Lung microvascular endothelial cell (primary cell): ENCODE measurements at places on chromosomes 6 and 20.

GRCh38 chr6:161010418-161010817 lies 18.8 kb downstream of the MAP3K4 start:
- DNase-seq, result no peak

DNA sequence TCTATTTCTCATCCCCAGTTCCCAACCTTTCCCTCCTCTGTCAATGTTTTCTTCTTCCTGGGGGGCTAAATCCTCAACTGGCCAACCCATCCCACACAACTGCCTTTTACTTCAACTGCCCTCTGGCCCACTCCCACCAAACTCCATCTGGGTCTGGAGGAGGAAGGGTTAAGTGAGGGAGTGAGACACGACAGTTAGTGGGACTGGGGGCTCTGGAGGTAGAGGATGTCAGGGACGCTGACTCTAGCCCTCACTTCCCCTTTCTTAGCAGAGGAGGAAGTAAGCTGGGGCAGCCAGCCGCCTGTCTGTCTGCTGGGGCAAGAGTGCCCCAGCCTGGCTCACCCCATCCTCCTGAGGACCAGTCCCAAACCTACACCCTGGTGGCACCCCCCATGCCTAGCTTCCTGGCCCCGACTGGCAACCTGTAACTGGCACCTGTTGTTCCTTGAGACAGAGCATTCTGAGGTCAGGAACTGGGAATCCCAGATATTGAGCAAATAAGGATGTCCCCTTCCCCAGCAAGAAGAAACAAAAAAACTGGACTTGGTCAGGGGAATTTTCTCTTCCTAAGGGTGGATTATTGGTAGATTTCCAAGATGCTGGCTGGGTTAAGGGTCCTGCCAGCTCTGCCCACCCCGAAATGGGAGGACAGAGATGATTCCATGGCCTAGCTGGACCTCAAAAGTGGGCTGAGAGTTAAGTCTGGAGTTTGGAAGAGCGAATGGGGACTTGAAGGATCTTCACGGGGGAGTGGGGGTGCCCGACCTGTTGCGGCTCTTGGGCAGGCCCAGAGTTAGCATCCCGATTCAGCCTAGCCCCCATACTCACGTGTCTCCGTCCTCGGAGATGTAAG lies 971 bp downstream of the NFKBIE start:
- no peak for DNase-seq

DNA sequence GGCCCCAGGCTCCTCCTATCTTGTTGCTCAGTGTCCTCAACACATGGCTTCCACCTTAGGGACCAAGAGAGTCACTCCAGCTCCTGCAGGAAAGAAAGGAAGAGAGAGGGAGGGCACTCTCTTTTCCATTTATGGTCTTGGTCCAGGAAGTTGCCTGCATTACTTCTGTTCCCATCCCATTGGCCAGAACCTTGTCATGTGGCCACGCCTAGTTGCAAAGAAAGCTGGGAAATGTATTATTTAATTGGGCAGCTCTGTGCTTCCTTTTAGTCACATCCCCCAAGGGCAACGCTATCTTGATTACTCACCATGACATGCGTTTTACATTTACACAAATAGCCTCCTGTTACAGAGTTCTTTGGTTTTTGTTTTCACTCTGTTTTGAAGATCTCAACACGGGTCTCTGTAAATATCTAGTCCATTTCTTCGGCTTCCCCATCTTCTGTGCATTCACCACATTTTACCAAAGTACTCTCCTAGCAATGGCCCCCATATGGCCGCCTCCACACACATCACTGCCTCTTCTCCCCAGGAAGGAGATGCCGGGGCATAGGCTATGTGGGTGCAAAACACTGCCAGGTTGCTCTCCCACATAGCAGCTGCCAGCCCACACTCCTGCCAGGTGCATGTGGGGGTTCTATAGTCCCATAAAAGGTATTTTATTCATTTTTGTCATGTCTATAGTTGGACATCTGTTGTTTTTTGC lies 35.7 kb upstream of the ZMYND8 start:
- DNase-seq, result peak; percentile 94

GRCh38 chr20:36154700-36155628 lies at the start of gene EPB41L1:
Gene EPB41L1, plus strand, starts transcription at chr20:36154740. Its CDS starts 19,038 bp downstream, at chr20:36173778.
- no peak for DNase-seq

DNA sequence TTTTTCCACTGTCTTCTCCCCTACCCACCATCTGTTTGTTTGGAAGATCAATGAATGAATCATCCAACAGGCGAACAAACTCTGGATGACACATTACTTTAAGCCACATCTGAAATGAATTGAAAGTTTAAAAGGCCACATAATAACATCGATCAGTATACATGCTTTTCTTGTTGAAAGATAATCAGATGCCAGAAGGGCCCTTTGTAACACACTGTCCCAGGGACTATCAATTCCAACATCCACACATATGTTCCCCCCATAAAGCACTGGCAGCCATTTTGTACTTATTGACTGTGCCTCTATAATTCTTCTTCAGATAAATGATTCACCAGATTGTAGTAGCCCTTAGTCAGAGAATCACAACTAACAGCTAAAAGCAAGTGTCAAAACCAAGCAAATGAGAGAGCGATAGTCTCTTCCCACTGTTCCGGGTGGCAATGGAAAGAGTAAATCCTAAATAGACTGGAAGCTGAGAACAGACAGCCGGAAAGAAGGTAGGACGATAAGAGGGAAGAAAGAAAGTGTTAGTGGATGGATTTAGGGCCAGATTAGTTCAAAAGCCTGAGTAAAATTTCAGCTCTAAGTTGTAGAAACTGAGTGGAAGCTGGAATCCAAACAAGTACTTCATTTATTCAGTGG lies 184.9 kb upstream of the TENT5A start:
- DNase-seq, result no peak

DNA sequence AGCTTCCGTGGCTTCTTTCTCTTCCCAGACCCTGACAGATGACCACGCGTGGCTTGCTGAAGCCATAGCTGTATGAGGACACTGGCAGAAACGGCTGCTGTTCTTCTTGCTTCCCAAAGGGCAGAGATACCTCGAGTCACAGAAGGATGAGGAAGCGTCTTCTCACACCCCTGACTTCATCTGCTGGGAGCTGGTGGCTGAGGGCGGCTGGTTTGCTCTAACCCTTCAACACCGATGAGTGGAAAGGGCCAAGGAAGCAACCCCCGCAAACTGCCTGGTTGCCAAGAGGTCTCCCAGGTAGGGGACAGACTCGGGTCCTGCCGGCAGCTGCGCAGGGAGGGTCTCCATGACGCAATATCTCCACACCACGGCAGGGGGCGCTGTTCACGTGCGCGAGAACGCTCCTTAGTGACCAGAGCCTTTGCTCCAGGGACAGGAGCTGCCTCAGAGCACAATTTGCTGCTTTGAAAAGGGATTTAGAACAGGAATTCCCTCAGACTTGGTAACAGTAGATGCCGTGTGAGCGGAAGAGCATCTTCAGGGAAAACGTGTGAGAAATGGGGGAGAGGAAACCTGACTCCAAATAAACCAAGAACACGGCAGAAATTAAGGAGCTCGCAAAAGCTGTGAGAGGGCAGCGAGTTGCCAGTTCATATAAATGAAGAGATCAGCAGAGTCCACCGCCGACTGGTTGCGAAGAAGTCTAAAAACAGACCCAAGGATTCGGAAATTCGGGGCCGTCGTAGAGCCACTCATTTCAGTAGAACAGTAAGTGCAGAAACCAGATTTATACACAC lies 80.2 kb downstream of the ERMARD start:
- peak; percentile 87 for DNase-seq

- no peak for DNase-seq
Measured at GRCh38 chr6:38604700-38605099, 35.0 kb downstream of the BTBD9 start.

DNA sequence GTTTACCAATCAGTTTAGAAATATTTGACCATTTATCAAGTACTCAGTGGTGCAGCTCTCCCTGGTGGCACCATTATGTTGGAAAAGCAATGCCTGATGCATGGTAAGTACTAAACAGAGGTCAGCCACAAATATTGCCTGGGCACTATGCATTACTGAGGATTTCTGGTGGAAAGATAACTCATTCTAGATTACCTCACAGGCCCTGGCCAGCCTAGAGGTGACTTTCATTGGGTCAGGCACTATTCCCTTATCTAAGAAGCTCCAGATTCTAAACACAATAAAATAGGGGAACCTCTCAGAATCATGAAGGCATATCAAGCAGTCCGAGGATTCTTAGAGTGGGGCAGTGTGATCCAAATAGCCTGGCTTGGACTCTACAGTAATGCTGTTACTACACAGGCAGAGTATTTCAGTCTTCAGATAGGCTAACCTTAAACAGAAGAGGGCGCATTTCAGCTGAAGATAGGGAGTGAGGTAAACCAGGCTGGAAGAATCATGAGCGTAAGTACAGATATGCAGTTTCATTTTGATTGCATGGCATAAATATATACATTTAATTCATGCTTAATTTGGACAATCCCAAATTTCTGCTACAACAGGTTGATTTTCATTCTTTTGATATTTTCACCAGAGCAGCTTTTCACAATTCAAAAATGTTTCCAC lies 12.1 kb downstream of the LGSN start:
- DNase-seq, result peak; percentile 73

DNA sequence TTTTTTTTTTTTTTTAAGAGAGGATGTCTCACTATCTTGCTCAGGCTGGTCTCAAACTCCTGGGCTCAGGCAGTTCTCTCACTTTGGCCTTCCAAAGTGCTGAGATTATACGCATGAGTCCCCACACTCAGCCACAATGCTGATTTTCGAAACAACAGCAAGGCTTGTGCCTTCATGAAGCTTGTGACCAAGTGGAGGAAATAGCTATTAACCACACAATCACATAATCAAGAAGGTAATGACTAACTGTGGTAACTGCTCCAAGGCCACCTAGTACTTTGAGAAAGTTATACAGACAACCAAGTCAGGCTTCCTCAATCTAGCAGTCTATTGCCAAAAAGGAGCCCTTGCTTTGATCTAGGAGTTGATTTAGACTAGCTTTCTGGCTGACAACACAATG lies 46.3 kb downstream of the SOD2 start:
- no peak for DNase-seq

GRCh38 chr6:1044040-1044836 lies 267.7 kb upstream of the FOXQ1 start:
- no peak for DNase-seq

GRCh38 chr6:106112433-106112832 lies 26.3 kb downstream of the PRDM1 start:
- DNase-seq, result no peak

GRCh38 chr6:12709556-12710232 lies 6.9 kb upstream of the PHACTR1 start:
- DNase-seq, result no peak

DNA sequence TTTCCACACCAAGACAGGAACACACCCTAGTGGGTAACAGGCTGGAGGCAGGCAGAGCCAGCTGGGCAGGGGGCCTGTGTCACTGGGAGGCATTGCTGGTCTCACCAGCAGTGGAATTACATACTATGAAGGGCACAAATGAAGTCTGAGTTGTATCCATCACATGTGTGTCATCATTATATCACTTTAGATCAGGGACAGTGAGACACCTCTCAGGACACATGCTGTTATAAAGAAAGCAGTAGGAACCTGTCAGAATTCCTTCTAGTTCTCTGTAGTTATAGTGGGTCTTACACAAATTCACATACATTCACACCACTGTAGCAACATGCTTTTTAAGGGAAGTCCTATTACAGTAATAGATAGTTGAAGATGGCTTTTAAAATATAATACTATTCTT lies 63.5 kb upstream of the FYN start:
- no peak for DNase-seq

DNA sequence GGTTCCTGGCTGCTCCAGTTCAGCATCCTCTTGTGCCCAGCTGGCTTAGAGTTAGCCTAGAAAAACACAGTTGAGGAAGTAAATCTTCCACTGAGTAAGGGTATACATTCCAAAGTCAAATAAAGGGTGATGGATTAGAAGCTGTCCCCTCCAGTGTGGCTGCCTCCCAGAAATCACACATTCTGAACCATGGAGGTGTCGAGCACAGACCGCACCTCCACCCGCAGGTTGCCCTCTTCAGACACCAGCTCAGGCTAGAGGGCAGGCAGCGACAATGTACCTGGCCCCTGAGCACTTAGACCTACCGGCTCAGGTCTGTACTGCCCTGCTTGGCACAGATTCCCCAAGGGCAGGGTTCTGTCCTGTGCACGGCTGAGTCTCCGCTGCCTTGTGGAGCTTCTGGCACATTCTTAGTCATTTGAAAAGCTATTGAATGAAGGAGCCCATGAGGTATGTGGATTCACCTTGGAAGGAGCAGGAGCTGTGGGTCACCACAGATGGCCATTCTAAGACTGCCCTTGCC lies 118.1 kb downstream of the FAM120B start:
- DNase-seq, result no peak

DNA sequence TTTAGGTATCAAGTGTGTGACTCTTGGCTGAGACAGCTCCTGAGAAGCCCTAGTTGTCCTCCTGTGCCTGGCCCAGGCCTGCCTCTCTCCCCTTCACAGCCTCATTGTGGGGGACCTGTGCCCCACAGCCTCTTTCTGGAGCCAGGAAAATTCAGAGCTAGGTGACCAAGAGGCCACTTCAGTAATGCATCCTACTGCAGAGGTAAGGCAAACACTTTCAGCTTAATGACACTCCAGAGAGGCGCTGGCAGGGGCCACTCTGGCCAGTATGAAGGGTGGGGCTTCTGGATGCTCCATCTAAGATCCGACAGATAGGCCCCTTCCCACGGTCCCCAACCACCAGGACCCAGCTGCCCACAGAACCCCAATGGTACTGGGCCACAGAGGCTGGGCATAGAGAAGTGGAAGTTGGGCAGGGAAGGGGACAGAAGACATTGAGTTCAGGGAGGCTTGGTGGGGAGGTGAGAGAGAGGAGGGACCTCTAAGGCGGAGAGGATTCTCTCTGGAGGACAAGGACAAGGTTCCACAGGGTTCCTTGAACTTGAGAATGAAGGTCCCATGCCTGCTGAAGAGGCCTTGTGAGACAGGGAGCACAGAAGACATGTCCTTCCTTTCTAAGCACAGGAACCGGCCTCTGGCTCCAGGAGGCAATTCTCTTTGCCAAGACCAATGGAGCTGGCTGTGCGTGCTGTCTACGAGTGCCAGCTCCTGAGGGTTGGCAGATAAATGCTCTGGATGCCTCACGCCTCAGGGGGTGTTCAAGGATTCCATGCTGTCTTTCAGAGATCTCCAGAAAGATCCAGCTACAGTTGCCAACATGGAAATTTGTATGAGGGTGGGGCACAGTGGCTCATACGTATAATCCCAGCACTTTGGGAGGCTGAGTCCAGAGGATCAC lies 46.4 kb upstream of the TGM2 start:
- no peak for DNase-seq

GRCh38 chr6:138162955-138163575 lies 1.3 kb downstream of the ARFGEF3 start:
- no peak for DNase-seq

DNA sequence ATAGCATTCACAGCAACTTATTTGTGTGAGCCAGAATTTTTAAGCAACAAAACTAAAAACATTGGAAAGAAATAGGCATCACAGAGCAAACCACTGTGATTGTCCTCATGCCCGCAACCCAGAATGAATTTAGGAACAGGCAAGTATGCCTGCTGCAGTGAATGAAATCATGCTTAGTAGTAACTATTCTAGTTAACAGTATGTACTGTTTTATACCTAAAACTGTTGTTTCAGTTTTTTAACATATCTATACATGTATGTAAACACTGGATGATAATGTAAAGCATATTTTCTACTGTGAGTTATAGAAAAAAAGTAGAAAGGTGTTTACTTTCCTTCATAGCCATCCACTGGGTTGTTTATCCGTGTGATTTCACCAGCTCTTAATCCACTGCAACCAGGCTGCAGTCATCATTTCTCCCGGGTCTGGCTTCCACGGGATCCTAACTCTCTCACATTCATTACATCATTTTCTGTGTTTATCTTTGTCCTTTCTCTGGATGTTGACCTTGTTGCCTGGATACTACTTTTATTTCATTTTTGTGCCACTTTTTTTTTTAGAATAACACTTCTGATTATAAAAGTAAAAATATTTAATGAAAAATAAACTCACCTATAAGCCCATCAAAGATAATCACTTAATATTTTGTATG lies 3.6 kb upstream of the ARFGEF3 start:
- peak; percentile 29 for DNase-seq
